Myocyte (in vitro differentiated cells): ENCODE measurements at places on chromosomes 11 and 22.

DNA sequence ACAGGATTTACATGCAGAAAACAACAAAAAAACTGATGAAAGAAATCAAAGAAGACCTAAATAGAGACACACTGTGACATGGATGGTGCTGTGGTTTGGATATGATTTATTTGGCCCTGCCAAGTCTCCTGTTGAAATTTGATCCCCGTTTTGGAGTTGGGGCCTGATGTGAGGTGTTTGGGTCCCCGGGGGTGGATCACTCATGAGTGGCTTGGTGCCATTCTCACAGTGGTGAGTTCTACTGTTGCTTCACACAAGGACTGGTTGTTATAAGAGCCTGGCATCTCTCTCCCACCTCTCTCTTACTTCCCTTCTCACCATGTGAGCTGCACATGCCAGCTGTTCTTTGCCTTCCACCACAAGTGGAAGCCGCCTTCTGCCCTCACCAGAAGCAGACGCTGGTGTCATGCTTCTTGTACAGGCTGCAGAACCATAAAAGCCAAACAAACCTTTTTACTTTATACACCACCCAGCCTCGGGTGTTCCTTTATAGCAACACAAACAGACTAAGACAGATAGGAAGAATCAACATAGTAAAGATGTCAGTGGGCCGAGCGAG is 7.8 kb upstream of the RTL6 start:
- DNase-seq = peak; percentile 79

- no peak for DNase-seq
Observed at GRCh38 chr11:119531056-119531455, 108.1 kb upstream of the THY1 start.

DNA sequence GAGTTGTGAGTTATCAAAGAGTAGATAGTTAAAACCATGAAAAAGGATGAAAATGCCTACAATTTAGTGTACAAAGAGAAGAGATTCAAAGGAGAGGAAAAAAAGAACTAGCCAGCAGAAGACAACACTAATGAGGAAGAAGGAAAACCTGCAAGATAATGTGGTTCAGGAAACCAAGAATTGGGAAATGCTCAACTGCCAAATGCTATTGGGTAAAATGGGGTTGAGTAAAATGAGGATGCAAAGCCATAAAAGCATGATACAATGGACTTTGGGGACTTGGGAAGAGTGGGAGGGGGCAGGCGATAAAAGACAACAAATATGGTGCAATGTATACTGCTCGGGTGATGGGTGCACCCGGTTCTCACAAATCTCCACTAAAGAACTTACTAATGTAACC is 7.6 kb upstream of the OR52K2 start:
- DNase-seq = no peak

DNA sequence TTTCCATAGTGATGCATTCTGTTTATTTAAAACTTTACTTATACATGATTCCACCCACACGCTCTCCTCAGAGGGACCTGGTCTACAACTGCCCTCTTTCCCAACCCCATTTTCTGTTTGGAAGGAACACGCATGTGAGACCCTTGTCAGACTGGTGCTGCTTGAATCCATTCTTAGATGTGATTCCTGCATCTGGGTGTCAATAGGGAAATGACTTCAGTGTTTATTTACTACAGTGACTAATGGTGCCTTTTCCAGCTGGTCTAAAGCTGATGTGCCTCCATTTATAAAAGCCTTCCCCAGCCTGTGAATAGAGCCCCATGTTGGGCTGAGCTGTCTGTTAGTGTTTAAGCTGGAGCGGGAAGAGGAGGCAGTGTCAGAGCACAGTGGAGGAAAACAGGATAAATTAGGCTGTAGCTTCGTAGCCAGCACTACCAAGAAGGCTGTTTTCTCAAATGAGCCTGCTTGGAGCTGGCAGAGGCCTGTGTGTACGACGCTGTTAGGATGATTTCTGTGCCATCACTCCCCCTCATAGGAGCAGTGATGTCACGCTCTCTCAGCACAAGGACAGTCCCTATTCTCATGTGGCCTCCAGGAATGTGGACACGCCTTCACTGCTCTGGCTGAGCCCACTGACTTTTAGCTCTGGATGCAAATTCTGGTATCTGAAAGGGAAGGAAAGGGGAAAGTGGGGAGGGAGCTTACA is 18.9 kb upstream of the C11orf96 start:
- DNase-seq = peak; percentile 53

- DNase-seq = no peak
Observed at GRCh38 chr11:33642461-33643166, 58.0 kb downstream of the C11orf91 start.

GRCh38 chr11:42870480-42870879 is 441.3 kb upstream of the API5 start:
- no peak for DNase-seq

GRCh38 chr11:84383576-84383975 is 1097.4 kb upstream of the CCDC90B start:
- DNase-seq = no peak

- no peak for DNase-seq
Observed at GRCh38 chr11:111260811-111261210, 15.3 kb downstream of the POU2AF2 start.

- no peak for DNase-seq
Observed at GRCh38 chr11:34855021-34855753, 61.0 kb downstream of the APIP start.

DNA sequence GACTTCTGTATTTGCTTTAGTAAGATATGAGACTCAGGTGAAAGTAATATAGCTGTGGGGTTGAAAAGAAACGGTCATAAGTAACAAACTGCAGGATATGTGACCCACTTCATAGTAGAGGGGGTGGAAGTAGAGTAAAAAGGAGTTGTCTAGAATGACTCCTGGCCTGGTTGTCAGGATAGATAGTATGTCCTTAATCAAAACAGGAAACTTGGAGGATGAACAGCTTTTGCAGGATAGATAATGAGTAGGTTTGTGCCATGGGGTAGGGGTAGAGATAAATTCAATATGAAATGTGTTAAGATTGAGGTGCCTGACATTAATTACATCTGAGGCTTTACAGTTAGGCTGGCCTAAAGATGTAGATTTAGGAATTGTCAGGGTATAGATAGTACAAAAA is 47.0 kb upstream of the B3GNT6 start:
- DNase-seq = no peak

DNA sequence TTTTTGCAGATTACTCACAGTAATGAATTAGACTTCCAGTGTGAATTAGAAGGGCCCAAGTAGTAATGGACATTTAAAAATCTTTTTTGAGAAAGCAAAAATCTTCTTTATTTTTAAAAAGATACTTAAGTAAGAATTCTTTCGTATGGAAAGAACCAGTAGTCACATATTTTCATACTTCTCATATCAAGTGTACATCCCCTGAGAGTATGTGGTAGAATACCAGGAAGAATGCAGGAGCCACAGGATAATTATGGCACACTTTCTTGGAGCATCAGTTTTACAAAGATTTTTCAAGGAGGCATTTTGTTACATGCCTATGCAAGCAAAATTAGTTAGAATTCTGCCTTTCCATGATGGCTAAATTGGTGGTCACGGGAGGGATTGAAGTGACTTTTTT is 28.1 kb downstream of the POLD3 start:
- DNase-seq = peak; percentile 38

GRCh38 chr11:26946257-26946716 is 47.6 kb upstream of the FIBIN start:
- no peak for DNase-seq

GRCh38 chr11:44531636-44532035 is 33.8 kb upstream of the CD82 start:
- DNase-seq = no peak

GRCh38 chr11:116702772-116703385 is 69.9 kb downstream of the BUD13 start:
- no peak for DNase-seq

- no peak for DNase-seq
Observed at GRCh38 chr11:63547061-63547460, 10.5 kb downstream of the PLAAT4 start.

DNA sequence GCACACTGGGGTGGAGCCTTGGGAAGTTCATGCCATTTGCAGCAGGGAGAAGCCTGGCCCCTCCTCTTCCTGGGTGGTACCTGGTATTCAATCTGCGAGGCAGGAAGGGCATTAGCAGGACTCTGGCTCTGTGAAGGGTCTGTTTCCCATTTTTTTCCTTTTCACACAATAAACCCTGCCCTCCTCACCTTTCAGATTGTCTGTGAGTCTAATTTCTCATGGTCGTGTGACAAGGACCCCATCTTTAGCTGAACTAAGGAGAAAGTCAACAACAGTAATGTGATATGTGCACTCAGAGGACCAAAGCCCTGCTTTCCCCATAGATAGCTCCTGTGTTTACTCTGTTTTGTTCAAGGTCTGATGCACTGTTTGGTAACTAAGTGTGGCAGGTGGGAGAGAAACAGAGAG is 26.6 kb upstream of the CASP4 start:
- DNase-seq = no peak

DNA sequence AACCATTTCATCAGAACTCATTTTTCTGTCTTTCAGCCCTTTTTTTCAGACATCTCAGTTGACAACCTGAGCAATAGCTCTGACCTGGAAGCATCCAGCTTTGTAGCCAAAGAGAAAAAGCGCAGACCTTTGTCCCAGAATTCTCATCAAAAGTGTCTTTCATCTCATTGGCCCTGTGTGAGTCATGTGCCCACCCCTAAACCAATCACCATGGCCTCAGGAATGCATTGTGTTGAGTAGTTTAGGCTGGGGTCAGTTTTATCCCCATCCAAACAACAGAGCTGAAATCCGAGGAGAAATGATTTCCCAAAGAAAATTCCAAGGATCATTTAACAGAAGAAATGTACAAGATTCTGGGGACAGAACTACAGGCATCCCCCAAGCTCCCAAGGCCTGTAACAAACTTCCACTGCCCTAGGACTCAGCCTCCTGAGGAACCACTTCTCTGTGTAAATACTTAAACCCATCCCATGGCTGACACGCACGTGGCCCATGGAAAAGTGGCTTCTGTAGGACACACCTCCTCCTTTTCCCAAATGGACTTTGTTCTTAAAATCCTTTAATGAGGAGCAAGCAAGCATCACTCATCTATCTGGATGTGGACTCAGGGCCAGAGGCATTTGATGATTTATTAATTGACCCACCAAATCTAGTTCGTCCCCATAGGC is 429.0 kb downstream of the SOX6 start:
- no peak for DNase-seq
